Aortic smooth muscle cell (primary cell): ENCODE measurements at places on chromosomes 1 and 21. TPM values are rescaled to one million over a fixed set of nuclear protein-coding genes. Genes with fewer than 3 reads are reported as not detected.

Gene ABL2
- total RNA-seq, result 48.9 and 67.8 TPM in 2 replicates

Gene AJAP1
- total RNA-seq, result not detected in 2 replicates

Gene NDC1
- total RNA-seq, result 10.4 and 15.9 TPM in 2 replicates

Gene RGS8
- total RNA-seq, result under 0.01 TPM in 1 of 2 replicates, not detected in the other

Gene CMPK1
- total RNA-seq, result 106 and 141 TPM in 2 replicates

Gene C8A
- total RNA-seq, result not detected in 2 replicates

Gene RIPPLY3
- total RNA-seq, result not detected in 2 replicates

Gene FYB2
- total RNA-seq, result not detected in 2 replicates

Gene ATP6V1G3
- 0.25 TPM in 1 of 2 replicates, not detected in the other for total RNA-seq

Gene OR2M3
- not detected in 2 replicates for total RNA-seq

Gene CCDC27
- total RNA-seq, result not detected in 2 replicates

Gene CRYAA
- not detected in 2 replicates for total RNA-seq

Gene DNALI1
- total RNA-seq, result 4.4 and 8.7 TPM in 2 replicates

Gene S100A14
- total RNA-seq, result 0.25 and 0.26 TPM in 2 replicates

Gene RXFP4
- total RNA-seq, result 0.12 TPM in 1 of 2 replicates, not detected in the other

Gene CTNNBIP1
- total RNA-seq, result 22.6 and 23.5 TPM in 2 replicates

Gene LCE2C
- not detected in 2 replicates for total RNA-seq

Gene TSPEAR
- total RNA-seq, result not detected in 2 replicates

Gene CLCA4
- total RNA-seq, result 0.40 TPM in 1 of 2 replicates, not detected in the other

Gene ZSWIM5
- 0.75 and 1.1 TPM in 2 replicates for total RNA-seq

Gene AK5
- total RNA-seq, result 8.8 and 21.0 TPM in 2 replicates

Gene DENND1B
- 9.2 and 9.7 TPM in 2 replicates for total RNA-seq

Gene PATJ
- 5.9 and 13.2 TPM in 2 replicates for total RNA-seq

Gene FCAMR
- total RNA-seq, result not detected in 2 replicates

Gene HTR6
- total RNA-seq, result 0.06 and 0.13 TPM in 2 replicates

Gene GAS5
- total RNA-seq, result 252 and 350 TPM in 2 replicates

Gene MTARC2
- total RNA-seq, result 7.9 and 10.7 TPM in 2 replicates

Gene PTPN14
- total RNA-seq, result 23.6 and 33.4 TPM in 2 replicates

Gene VASH2
- under 0.01 TPM in 1 of 2 replicates, not detected in the other for total RNA-seq

Gene SV2A
- 5.8 and 7.5 TPM in 2 replicates for total RNA-seq

Gene ANGPTL1
- total RNA-seq, result 14.1 and 16.4 TPM in 2 replicates

Gene ALX3
- not detected in 2 replicates for total RNA-seq

Gene TMEM35B
- 23.6 and 27.9 TPM in 2 replicates for total RNA-seq

Gene SLFNL1
- total RNA-seq, result 0.25 and 0.26 TPM in 2 replicates

Gene PTPRF
- total RNA-seq, result 32.2 and 58.1 TPM in 2 replicates

Gene CCDC30
- 1.2 and 2.8 TPM in 2 replicates for total RNA-seq
